ENCODE measurements at places on chromosomes 1 and 21. TPM values are rescaled to one million over a fixed set of nuclear protein-coding genes. Genes with fewer than 3 reads are reported as not detected.

Gene POGZ
- 94.8 TPM for total RNA-seq

Gene CCDC181
- total RNA-seq = not detected

Gene C1QC
- total RNA-seq = 1.3 TPM

Gene OR14K1
- total RNA-seq = not detected

Gene NBPF3
- 8.5 TPM for total RNA-seq

Gene AADACL4
- total RNA-seq = not detected

Gene RBM11
- total RNA-seq = 3.5 TPM

Gene KRTAP21-1
- total RNA-seq = not detected

Gene BPNT1
- 23.3 TPM for total RNA-seq

Gene NBPF6
- total RNA-seq = not detected

Gene SLFNL1
- total RNA-seq = 0.55 TPM

Gene CEP104
- 46.9 TPM for total RNA-seq

DNA sequence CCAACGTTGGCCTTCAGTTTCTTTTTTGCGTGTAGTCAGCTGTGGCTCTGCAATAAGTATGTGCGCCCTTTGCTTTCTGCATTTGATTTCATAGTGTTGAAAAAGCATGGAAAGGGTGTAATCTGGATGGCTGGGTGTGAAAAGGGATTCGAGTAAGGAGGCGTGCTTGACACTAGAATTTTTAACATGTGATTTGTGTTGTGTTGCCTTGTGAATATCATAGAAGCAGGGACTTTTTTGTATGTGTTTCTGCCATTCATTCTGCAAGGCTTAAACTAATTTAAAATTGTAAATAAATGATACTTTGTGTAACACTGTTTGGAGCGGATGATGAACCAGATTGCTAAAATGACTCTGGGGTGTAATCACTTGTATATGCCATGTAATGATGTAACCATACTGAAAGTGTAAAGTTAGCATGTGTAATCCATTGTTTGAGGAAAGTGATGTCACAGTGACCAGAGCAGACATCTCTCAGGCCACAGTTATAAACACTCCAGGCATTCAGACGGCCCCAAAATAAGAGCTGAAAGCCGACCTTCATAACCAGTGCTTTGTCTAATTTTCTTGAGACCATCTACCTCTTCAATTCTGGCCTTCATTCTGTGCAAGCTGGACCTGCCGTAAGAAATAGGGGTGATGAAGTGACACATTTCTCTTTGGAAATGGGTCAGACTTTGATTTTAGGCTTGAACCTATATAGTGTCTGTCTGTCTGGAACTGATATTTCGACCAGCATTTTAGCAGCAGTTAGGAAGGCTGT lies 618 bp downstream of the SH3BGR start:
- no peak overlapping the region for H3K4me3 ChIP-seq
- peaks cover 8% of the 10 kb centered on the region for H3K27me3 ChIP-seq
- no peak overlapping the region for H3K27ac ChIP-seq
- no peak for DNase-seq

GRCh38 chr1:207815913-207816291 lies 64.0 kb downstream of the CD46 start:
- peaks cover 23% of the 10 kb centered on the region for H3K36me3 ChIP-seq
- no peak overlapping the region for H3K4me3 ChIP-seq
- DNase-seq = no peak
- peak overlapping the region; percentile 59 for H3K27ac ChIP-seq
- H3K27me3 ChIP-seq = no peaks in the 10 kb centered on the region

- H3K4me1 ChIP-seq = no peaks in the 10 kb centered on the region
- no peaks in the 10 kb centered on the region for H3K27me3 ChIP-seq
- no peak overlapping the region for H3K27ac ChIP-seq
- no peak overlapping the region for H3K4me3 ChIP-seq
- no peak for DNase-seq
- peaks cover 22% of the 10 kb centered on the region for H3K36me3 ChIP-seq
These were observed 19.8 kb downstream of the PARP1 start for GRCh38 chr1:226388131-226388530.

DNA sequence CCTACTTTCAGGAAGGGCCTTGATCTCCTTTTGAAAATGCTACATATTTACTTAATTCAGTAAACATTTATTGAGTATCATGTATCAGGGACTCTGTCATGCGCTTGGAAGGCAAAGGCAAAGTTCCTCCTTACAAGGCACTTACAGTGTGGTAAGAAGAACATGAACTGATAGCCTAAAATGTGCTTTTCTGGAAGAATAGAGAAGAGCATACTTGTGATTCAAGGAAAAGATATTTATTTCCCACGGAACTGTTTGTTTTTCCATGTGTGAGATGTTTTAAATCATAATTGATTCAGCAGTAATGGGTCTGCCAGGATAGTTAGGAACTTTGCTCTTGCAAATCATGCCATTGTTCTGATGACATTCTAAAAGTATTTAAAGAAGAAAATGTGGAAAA lies 110.1 kb upstream of the ZNHIT6 start:
- no peak overlapping the region for H3K4me3 ChIP-seq
- no peaks in the 10 kb centered on the region for H3K27me3 ChIP-seq
- DNase-seq = no peak
- H3K4me1 ChIP-seq = no peaks in the 10 kb centered on the region

GRCh38 chr1:5296557-5297179 lies 642.3 kb downstream of the AJAP1 start:
- no peak overlapping the region for H3K27ac ChIP-seq
- H3K4me1 ChIP-seq = no peaks in the 10 kb centered on the region
- peaks cover 2% of the 10 kb centered on the region for H3K27me3 ChIP-seq
- no peak for DNase-seq
- H3K36me3 ChIP-seq = no peaks in the 10 kb centered on the region

GRCh38 chr1:46812065-46812963 lies 13.5 kb downstream of the CYP4B1 start:
- no peak overlapping the region for H3K27ac ChIP-seq
- no peaks in the 10 kb centered on the region for H3K4me1 ChIP-seq
- DNase-seq = no peak
- H3K4me3 ChIP-seq = no peak overlapping the region
- H3K36me3 ChIP-seq = no peaks in the 10 kb centered on the region
- no peaks in the 10 kb centered on the region for H3K27me3 ChIP-seq

GRCh38 chr1:17640975-17641374 lies 101.5 kb downstream of the ARHGEF10L start:
- H3K27ac ChIP-seq = no peak overlapping the region
- H3K4me3 ChIP-seq = no peak overlapping the region
- no peaks in the 10 kb centered on the region for H3K27me3 ChIP-seq
- DNase-seq = no peak
- H3K4me1 ChIP-seq = no peaks in the 10 kb centered on the region

DNA sequence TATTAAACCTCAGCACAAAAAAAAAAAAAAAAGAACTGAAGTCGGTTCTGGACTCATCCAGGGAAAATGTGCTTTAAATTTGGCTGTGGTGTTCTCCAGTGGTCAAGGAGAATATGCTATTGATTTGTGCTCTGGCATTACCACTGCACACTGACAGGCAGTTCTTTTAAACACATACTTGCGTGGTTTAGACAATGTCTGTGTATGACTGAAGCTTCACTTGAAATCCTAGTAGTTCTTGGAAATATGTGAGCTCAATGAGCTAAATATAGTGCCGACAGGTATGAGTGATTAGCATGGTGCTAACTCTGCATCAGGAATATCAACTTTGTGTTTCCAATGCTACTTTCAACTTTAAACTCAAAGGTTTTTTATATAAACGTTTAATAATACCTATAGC lies 415.6 kb downstream of the SMYD3 start:
- no peak overlapping the region for H3K27ac ChIP-seq
- H3K4me3 ChIP-seq = no peak overlapping the region
- no peak for DNase-seq

GRCh38 chr1:2115008-2115641 lies 64.9 kb downstream of the PRKCZ start:
- DNase-seq = no peak
- H3K4me1 ChIP-seq = peaks cover 4% of the 10 kb centered on the region
- no peak overlapping the region for H3K27ac ChIP-seq
- H3K27me3 ChIP-seq = no peaks in the 10 kb centered on the region
- H3K36me3 ChIP-seq = peaks cover 2% of the 10 kb centered on the region

GRCh38 chr21:42027085-42027821 lies 17.1 kb upstream of the ZBTB21 start:
- no peaks in the 10 kb centered on the region for H3K4me1 ChIP-seq
- H3K4me3 ChIP-seq = no peak overlapping the region
- no peaks in the 10 kb centered on the region for H3K36me3 ChIP-seq
- no peak overlapping the region for H3K27ac ChIP-seq
- H3K27me3 ChIP-seq = no peaks in the 10 kb centered on the region
- DNase-seq = no peak

DNA sequence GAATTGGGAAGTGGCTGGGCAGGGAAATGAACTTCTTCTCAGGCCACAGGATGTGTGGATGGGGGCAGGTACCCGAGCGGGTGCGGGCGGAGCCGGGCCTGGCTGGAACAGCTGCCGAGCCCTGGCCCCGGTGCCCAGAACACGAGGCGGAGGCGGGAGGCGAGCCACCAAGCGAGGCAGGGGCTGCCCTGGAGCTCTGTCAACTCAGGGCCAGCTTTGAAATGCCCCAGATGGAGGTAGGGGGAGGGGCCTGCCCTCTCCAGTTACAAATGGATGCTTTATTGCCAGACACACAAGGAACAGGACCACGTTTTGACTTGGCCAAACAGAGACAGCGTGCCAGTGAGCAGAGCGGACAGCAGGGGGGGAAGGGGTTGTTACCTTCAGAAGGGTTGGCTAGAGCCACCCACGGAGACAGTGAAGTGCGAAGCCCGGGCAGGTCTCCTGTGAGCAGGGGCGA lies 240.4 kb downstream of the SDCCAG8 start:
- H3K4me1 ChIP-seq = peaks cover 1% of the 10 kb centered on the region
- no peak for DNase-seq
- peaks cover 6% of the 10 kb centered on the region for H3K36me3 ChIP-seq
- H3K4me3 ChIP-seq = no peak overlapping the region
- peak overlapping the region; percentile 5 for H3K27ac ChIP-seq
- H3K27me3 ChIP-seq = no peaks in the 10 kb centered on the region

DNA sequence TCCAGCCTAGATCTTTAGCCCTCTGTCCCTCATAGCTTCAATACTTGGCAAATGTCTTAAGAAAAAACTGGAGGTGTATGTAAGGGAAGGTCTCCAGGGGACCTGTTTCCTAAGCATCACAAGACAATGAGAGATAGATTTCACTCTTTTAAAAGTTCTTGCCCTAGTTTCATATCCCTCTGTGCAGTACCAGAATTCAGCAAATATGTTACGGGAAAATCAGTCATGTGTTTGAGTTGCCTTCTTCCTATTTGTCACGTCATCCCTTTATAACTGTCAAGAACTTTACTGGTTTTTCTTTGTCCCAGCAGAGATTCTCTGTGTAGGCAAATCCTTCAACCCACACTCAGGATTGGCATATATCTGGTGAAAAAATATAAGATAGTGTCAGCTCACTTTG lies 32.3 kb downstream of the DNASE2B start:
- H3K36me3 ChIP-seq = no peaks in the 10 kb centered on the region
- H3K4me1 ChIP-seq = peaks cover 8% of the 10 kb centered on the region
- no peak overlapping the region for H3K27ac ChIP-seq
- DNase-seq = no peak

GRCh38 chr1:79532555-79532954 lies 526.0 kb upstream of the ADGRL4 start:
- no peaks in the 10 kb centered on the region for H3K27me3 ChIP-seq
- no peak overlapping the region for H3K27ac ChIP-seq
- no peaks in the 10 kb centered on the region for H3K36me3 ChIP-seq
- no peak for DNase-seq
- H3K4me1 ChIP-seq = no peaks in the 10 kb centered on the region

- H3K27me3 ChIP-seq = no peaks in the 10 kb centered on the region
- H3K27ac ChIP-seq = peak overlapping the region; percentile 57
- DNase-seq = no peak
- peaks cover 30% of the 10 kb centered on the region for H3K36me3 ChIP-seq
These were observed 10.9 kb downstream of the TMPRSS3 start for GRCh38 chr21:42384989-42385388.

DNA sequence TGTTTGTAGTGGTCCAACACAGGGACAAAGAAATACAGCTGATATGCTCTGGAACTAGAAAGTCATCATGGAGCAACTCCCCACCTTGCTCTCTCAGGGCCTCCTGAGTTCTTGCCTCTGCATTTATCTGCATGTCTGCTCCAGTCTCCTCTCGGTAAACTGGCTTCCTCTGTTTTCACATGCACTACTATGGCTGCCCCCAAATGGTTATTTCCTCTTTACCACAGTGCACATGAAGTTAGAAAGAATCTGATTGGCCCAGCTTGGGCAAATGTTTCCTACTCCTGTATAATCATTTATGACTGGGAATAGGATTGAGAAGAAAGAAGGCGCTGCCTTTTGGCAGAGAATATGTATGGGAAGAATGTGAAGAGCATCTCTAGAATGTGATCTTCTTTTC lies 16.5 kb upstream of the PSMB2 start:
- no peaks in the 10 kb centered on the region for H3K36me3 ChIP-seq
- no peak overlapping the region for H3K4me3 ChIP-seq
- DNase-seq = no peak
- no peak overlapping the region for H3K27ac ChIP-seq
- H3K27me3 ChIP-seq = peaks cover 5% of the 10 kb centered on the region
- H3K4me1 ChIP-seq = no peaks in the 10 kb centered on the region

Measured in activated naive CD8-positive, alpha-beta T cell treated with anti-CD3 and anti-CD28 coated beads, Interleukin-2, amount 10 ng/mL, durations not matched to agents 7 days and 5 days (primary cell).